ENCODE measurements at places on chromosomes 4 and X.

DNA sequence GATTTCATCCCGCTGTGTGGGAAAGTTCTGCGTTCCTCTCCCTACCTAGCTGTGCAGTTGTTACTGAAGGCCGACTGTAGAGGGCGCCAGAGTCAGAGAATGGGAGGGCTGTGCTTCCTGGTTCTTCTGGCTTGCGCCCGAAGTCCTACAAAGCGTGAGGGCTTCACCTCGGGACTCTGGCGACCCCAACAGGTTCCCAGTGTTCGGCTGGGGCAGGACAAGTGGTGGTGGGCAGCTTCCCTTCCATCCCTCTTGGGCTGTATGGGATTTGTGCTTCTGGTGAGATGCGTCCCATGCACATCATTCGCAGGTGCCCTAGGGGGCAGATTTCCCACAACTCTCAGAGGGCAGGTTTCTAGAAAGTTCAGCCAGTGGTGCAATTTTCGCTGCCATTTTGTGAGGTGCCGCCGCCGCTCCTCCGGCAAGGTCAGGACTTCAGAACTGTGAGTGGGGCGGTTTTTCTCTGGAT, 27.3 kb downstream of the CT45A1 start:
- no peak for DNase-seq

DNA sequence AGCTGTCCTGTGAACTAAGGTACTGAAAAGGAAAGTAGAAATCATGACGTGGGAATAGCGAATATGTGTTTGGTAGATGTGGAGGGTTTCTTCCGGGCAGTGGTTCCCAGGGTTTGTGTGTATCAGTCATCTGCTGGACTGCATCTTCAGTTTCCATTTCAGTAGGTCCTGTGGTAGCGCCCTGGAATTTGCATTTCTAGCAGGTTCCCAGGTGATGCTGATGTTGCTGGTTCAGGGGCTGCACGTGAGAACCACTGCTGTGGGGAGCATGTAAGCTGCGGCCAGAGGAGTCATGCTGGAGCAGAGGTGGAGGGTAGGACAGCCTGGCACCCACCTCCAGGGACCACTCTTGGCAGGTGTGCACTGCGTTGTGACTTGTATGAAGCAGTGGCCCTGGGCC, 47.1 kb downstream of the ARHGAP10 start:
- no peak for DNase-seq

- DNase-seq = no peak
Measured at GRCh38 chr4:20284990-20285389, 33.3 kb downstream of the SLIT2 start.

- DNase-seq = no peak
Measured at GRCh38 chrX:33156152-33156726, 55.1 kb downstream of the DMD start.

- no peak for DNase-seq
Measured at GRCh38 chr4:40099010-40099409, 42.4 kb downstream of the N4BP2 start.

GRCh38 chr4:116358633-116359222, 726.6 kb downstream of the TRAM1L1 start:
- peak; percentile 11 for DNase-seq

DNA sequence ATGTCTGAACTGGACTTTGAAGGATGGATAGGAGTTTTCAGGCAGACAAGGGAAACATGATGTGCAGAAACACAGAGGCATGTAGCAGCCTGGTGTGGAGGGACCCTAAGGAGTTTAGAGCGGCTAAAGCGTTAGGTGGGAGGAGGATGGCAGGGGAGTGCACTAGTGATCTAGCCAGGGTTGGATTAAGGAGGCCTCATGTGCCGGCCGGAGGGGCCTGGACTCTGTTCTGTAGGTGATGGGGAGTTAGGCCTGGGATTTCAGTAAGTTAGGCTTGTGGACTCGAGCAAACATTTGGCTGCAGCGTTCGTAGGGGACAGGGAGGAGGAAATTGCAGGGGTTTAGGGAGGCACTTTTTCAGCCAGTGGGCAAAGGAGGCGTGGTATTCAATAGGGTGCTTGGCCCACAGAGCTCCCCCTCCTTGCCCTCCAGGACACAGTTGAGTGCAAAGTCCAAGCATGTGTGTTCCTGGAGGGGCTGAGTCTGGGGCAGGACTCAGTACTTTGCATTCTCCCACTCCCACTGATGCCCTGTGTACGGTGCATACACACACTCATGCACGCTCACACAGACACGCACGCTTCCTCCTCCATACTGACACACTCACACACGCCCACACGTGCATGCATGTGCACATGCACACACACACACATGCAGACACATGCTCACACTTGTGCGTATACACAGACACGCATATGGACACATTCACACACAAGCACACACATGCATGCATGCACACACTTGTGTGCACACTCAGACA, 18.6 kb downstream of the PSAPL1 start:
- no peak for DNase-seq

- DNase-seq = no peak
Measured at GRCh38 chrX:41982953-41983352, 59.6 kb upstream of the CASK start.

- DNase-seq = no peak
Measured at GRCh38 chrX:126723881-126724280, 95.6 kb upstream of the PRR32 start.

DNA sequence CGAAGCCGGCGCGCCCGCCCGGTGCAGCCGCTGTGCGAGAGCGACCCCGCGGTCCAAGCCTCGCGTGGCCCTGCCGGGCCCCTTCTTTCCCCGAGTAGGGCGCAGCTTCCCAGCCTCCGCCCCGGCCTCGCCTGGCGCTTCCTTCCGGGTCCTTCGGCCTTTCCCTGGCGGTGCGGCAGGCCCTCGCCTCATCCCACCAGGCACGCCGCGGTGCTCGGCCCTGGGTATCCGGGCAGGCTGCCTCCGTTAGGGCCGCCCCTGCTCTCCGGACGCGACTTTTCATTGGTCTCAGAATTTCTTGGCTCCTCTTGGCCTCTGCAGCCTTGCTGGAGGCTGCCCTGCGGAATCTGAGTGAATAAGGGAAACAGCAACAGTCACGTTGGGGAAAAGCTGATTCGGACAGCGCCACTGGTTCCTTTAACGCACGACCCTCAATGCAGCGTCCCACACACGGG, 429 bp downstream of the UVSSA start:
- DNase-seq = no peak

DNA sequence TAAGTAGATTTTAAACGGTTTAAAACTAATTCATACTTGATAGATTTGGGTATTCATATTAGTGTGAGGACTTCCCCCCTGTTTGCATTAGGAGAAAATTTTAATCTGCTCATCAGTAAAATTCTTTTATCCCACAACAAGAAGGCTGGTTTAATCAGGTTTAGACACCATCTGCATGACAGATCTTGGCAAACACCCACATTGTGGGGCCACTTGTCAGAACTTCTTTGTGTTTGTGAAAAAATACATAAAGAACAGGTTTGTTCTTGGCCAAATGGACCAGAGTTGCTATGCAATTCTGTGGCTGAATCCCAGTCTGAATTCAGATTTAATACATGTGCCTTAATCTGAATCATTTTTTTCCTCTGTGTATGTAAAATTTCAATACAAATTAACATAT, 121.1 kb downstream of the REPS2 start:
- no peak for DNase-seq

GRCh38 chrX:31480696-31481095, 408.9 kb upstream of the FTHL17 start:
- no peak for DNase-seq

- DNase-seq = no peak
Measured at GRCh38 chrX:46354481-46354880, 190.7 kb downstream of the ZNF674 start.

GRCh38 chrX:40022421-40022820, 75.3 kb downstream of the BCOR start:
- DNase-seq = no peak

- DNase-seq = no peak
Measured at GRCh38 chr4:170391066-170391740, 301.4 kb upstream of the AADAT start.

DNA sequence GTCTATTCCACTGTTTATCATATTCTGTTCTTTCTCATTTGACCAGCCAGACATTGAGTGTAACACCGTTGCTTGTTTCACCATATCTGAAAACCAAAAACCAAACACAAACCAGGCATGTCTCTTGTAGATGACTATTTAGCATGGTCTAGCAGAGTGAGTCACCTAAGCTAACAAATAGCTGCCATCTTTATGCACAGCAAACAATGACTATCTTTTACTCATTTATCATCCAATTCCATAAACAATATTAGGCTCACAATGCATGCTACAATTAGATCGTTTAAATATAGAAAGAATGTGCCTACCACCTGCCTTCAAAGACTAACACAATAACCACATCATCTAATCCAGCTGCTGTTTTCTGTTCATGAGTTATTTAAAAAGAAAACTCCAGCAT, 495.4 kb downstream of the PCDH19 start:
- no peak for DNase-seq

DNA sequence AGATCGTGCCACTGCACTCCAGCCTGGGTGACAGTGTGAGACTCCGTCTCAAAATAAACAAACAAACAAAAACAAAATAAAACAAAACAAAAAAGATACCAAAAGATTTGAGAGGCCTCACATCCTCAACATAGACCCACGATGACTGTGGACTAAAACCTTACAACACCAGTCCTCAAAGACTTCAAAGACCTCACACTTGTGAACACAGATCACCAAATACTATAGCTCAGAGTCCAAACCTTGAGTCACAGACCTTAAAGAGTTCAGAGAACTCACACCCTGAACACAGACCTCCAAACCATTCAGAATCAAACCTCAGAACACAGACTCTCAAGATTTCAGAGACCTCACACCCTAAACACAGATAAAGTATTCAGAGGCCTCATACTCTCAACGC, 12.7 kb upstream of the PAGE4 start:
- no peak for DNase-seq

- no peak for DNase-seq
Measured at GRCh38 chr4:1419708-1420107, 13.5 kb upstream of the NKX1-1 start.

DNA sequence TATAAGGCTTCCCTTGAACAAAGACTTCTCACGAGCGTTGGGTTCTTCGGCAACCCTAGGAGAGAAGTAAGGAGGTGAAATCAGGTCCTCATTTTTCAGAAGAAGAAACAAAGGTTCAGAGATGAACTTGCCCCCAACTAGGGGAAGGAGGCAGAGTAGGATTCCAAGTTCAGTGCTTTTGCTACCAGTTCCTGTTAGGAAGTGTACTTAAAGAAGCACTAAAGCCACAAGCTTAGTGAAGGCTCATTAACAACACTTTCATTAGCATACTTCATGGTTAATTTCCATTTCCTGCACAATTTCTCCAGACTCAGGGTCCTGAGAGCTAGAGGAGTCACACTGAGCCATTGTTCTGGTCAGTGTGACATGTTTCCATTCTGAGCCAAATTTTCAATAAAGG, 52.1 kb downstream of the VSIG4 start:
- DNase-seq = no peak

GRCh38 chr4:52421811-52422213, 237.3 kb downstream of the USP46 start:
- DNase-seq = no peak

GRCh38 chr4:152601156-152601555, 65.3 kb upstream of the FBXW7 start:
- no peak for DNase-seq

DNA sequence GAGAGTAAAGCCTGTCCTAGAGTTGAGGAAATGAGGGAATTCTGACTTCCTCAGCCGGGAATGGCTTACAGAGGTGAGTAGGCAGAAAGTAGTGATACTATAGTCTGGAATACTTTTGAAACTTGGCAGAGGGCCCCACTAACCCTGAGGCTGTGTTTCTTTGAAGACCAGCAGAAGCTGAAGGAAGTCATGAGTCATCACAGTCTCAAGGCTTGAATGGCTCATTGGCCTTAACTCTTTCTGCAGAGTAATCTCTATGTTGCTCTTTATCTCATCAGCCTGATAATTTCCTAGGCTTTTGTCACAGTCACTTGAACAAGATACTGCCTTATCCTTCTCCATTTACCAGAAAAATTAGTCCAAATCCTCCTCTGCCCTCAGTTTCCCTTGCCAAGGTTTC, 80.8 kb downstream of the ANKRD50 start:
- DNase-seq = no peak

- DNase-seq = no peak
Measured at GRCh38 chrX:63275127-63275526, 76.0 kb downstream of the SPIN4 start.

DNA sequence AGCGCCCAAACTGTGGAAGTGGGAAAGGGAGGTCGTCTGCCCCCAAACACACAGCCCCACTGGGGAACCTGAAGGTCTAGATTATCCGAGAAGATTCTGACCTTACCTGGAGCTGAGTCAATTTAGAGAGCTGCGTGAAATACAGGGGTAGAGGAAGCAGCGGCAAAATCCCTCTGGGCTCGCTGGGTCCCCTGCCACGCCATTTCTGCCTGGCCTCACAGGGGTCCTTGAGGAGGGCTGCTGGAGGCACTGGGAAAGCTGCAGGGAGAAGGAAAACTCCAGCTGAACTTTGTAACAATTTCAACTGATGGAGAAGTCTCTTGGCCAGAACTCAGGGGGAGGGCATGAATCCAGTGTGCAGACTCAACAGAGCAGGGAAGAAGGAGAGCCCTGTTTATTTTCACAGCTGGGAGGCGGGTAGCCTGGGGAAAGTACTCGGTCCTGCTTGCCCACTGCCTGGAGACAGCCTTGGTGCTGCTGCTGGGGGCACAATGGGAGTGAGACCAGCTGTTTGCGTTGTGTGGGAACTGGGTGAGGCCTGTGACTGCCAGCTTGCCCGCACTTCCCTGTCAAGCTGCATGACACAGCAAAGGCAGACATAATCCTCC, 93.2 kb upstream of the MAPK10 start:
- DNase-seq = no peak

DNA sequence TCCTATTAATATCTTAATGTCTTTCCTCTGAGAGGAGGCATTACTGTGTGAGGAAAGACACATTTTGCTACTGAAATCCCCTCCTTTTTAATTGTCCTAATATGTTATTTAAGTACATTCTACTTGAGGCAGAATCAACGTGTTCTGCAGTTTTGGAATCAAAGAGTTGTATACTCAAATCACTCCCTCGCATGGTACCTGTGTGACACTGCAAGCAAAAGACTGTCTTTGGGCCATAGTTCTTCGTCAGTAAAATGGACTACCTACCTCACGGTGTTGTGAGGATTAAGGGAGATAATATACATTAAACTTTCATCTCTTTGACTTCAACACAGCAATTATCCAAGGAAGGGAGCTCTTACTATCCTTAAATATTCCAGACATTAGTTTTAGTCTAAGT, 61.5 kb downstream of the TIGD2 start:
- DNase-seq = no peak

DNA sequence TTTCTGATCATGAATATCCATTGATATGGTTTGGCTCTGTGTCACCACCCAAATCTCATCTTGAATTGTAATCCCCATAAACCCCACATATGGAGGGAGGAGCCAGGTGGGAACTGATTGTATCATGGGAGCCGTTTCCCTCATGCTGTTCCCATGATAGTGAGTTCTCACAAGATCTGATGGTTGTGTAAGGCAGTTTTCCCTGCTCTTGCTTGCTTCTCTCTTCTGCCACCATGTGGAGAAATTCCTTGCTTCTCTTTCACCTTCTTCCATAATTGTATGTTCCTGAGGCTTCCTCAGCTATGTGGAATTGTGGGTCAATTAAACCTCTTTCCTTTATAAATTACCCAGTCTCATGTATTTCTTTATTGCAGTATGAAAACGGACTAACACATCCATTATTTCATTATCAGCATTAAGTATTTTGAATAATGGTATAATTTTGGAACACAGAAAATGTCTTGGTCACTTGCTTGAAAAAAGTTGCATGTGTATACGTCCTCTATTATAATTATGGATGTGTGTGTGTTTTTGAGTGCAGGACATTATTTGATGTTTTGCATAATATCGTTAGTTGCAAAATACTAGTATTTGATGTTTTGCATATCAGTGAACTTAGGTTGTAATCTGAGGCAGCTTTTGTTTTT, 334.6 kb downstream of the PCDH10 start:
- peak; percentile 1 for DNase-seq

- no peak for DNase-seq
Measured at GRCh38 chr4:41202820-41203568, 11.3 kb downstream of the APBB2 start.
